ENCODE measurements at places on chromosomes 13 and 19. TPM values are rescaled to one million over a fixed set of nuclear protein-coding genes. Genes with fewer than 3 reads are reported as not detected.

Gene PLK5
- not detected for total RNA-seq

Gene PSPN
- total RNA-seq: 1.3 TPM

Gene C19orf81
- total RNA-seq: 1.1 TPM

Gene MBD3
- 101 TPM for total RNA-seq

Gene ZNF714
- 1.7 TPM for total RNA-seq

Gene SACS
- total RNA-seq: 61.3 TPM

Gene IL27RA
- 5.5 TPM for total RNA-seq

Gene TBXA2R
- total RNA-seq: 17.2 TPM

Gene NDUFA7
- total RNA-seq: 28.7 TPM

GRCh38 chr13:75963302-75963701, 327.2 kb downstream of the LMO7 start:
- DNase-seq: no peak

DNA sequence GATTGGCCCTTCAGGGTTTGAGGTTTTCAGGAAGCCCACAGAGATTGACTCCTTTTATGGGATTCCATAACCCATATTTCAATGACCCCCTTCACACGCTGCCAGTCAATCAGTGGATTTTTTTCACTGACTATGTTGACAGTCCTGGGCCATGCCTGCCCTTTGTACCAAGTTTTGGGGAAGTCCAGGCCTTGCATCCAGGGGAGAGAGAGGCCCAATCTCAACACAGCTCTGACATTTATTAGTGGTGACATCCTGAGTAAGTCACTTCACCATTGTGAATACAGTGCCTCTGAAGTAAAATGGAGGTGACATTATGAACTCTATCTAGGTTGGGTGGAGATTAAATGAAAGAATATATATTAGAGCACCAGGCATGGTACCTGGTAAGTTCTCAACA, 181.1 kb downstream of the NUFIP1 start:
- DNase-seq: no peak

- DNase-seq: no peak
Observed at GRCh38 chr19:44757735-44758505, 9.4 kb downstream of the BCL3 start.

DNA sequence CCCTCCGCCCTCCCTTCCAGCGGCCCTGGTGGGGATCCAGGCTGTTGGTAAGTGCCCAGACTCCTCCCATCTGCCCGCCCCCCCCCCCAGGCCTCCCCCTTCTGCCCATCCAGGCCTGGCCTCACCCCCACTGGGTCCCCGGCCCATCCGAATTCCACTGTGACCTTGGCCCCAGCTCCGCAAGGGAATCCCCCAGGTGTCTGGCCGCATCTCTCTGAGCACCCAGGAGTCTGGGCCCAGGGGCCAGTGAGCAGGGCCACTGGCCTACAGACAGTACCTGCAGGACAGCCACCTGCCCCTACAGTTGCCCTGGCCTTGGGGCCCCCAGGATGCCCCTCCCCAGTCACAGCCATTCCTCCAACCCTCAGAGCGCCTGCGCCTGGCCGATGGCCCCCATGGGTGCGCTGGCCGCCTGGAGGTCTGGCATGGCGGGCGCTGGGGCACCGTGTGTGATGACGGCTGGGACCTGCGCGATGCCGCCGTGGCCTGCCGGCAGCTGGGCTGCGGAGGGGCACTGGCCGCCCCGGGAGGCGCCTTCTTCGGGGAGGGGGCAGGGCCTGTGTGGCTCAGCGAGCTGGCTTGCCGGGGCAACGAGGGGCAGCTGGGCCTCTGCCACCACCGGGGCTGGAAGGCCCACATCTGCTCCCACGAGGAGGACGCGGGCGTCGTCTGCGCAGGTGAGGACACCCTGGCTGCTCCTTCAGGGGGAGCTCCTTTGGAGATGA, 912 bp downstream of the SSC5D start:
- no peak for DNase-seq

DNA sequence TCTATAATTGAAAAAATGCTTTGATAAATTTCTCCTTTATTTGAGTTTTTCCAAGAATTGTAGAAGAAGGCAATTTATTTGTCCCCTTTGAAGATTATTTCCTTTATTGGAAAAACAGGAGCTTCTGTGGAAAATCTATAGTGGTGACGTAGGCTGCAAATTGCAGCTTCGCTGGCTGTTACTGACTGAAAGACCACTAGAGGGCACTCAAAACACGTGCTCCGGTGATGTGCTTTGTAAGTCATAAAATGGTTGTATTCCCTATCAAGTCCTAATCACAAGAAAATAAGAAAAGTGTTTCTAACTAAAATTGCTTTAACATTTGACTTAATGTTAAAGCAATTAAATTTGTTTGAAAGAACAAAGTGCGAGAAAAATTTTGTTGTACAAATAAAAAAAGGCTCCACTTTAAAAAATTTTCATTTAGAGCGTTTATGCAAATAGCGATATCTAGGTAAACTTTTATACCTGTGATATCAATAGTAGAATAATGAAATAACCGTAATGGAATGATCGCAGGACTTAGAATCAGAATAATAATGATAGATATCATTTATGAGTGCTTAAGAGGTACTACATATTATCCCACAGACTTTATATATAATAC, 638.2 kb upstream of the SPRY2 start:
- no peak for DNase-seq

GRCh38 chr13:79547211-79548195, 66.5 kb downstream of the NDFIP2 start:
- DNase-seq: no peak

- no peak for DNase-seq
Observed at GRCh38 chr13:111130116-111130508, 15.0 kb downstream of the ARHGEF7 start.

GRCh38 chr19:8441725-8442544, 2.8 kb upstream of the HNRNPM start:
- no peak for DNase-seq

DNA sequence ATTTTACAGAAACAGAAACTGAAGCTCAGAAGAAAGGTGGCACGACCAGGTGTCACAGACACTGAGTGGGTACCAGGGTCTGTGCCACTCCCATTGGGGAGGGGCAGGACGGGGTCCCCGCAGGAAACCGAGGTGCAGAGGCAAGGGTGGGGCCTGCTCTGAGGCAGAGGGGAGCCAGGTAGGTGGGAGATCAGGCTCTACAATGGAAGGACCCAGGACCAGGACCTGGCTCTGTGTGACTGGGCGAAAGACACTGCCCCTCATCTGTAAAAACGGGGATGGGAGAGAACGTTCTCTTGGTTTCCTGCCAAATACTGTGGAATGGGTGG, 2.8 kb downstream of the PTGIR start:
- DNase-seq: no peak

- no peak for DNase-seq
Observed at GRCh38 chr13:42466123-42466522, 107.8 kb upstream of the TNFSF11 start.

- DNase-seq: no peak
Observed at GRCh38 chr13:92221916-92222315, 823.5 kb downstream of the GPC5 start.

- DNase-seq: no peak
Observed at GRCh38 chr19:13579388-13580060, 73.2 kb upstream of the CACNA1A start.

- no peak for DNase-seq
Observed at GRCh38 chr13:74036373-74036772, 97.8 kb downstream of the KLF12 start.

DNA sequence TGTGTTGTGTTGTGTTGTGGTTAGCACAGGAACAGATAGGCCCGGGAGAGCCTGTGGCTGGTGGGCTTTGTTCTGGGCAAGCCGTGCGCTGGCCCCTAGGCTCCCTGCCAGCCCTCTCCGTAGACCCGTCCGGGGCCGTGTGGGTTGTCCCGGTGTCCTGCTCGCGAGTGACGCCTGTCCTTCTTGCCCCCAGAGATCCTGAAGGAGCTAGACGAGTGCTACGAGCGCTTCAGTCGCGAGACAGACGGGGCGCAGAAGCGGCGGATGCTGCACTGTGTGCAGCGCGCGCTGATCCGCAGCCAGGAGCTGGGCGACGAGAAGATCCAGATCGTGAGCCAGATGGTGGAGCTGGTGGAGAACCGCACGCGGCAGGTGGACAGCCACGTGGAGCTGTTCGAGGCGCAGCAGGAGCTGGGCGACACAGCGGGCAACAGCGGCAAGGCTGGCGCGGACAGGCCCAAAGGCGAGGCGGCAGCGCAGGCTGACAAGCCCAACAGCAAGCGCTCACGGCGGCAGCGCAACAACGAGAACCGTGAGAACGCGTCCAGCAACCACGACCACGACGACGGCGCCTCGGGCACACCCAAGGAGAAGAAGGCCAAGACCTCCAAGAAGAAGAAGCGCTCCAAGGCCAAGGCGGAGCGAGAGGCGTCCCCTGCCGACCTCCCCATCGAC, 5.7 kb downstream of the ING1 start:
- DNase-seq: no peak

DNA sequence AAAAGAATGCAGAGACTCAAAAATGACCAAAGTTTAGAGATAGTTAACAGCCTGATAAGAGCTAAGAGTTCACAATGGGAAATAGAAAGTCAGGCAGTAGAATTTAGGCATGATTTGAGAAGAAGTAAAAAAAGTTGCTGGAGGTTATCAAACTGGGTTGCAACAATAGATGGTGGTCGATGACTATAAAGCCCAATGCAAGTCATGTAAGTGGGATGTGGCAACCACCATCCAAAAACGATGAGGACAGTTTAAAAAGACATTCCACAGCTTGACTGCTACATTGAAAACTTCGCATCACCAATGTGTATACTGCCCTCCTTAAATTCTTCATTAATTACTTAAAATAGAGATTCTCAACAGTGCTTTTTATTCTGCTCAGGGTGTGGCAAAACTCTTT, 19.7 kb downstream of the ELF1 start:
- no peak for DNase-seq

DNA sequence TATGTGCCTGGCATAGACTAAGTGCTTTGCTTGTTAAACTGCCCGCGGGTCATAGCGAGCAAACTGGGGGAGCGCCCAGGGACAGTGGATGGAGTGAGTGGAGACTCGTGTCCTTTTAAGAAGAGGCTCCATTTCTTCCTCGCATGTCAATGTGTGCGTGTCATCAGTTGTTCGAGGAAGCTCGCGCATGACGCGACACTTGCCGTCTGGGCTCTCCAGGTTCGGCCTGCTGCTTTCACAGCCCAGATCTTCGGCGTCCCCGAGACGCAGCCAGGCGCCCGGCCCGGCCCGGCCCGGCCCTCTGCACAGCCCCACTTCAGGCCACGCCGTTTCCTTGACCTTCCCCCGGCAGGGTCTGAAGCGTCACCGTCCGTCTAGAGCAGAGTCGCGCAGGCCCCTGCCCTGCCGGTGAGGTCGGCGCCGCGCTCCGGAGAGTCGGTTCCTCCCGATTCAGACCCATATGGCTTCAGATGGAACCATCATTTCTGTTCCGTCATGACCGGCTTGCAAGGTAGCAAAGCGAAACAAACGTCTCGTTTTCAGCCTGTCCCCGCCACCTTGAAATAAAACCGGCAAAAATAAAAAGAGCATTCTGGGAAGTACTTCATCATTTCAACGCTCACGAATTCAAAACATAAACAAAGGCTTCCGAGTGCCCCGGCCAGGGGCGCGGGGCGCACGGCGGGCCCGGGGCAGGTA, 599 bp upstream of the ARHGEF7 start:
- peak; percentile 91 for DNase-seq

DNA sequence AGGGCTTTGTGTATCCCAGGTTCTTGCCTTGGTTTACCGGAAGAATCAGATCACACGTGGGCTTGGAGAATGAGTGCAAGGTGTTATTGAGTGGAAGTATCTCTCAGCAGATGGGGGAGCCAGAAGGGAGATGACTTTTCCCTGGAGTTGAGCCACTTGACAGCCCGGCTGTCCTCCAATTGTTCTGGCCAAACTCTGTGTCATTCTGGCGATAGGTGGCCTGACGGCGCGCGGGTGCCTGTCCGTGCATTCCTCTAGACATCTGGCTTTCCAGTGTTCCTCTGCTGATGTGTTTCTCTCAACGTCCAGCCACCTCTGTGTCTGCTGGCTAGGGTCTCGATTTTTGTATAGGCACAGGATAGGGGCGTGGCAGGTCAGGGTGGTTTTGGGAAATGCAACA, 181.9 kb downstream of the SHISA2 start:
- no peak for DNase-seq

DNA sequence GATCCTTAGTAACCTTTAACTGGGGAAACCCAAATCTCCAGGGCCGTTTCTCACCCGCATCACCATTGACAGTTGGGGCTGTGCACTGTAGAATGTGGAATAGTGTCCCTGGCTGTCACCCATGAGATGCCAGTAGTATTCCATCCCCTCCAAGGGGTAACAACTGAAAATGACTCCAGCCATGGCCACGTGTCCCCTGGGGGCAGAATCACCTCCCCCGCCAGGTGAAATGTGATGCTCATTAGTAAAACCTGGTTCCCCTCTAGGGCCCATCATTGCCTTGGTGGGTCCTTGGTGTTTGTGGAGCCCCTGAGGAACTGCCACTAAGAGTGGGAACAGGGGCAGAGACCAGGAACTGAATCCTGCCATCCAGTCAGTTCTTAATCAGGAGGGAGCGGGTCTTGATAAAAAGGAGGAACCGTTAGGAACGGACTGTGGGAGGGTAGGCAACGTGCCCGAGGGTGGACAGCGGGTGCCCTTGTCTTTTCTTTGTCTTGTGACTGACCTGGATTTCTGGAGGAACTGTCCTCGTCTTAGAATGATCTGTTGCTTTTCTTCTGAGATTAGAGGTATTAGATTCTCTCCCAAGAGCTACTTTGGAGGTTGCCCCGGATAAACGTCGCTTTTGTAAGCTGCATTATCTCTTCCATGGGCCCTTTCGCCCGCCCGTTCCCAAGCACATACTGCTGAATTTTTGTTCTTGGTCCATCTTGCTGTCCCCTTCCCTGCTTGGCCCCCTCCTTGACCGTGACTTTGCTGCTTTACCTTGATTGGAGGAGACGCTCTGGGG, 3.5 kb downstream of the MYO9B start:
- no peak for DNase-seq

GRCh38 chr13:113553511-113554332, 30.8 kb upstream of the TFDP1 start:
- DNase-seq: peak; percentile 75

DNA sequence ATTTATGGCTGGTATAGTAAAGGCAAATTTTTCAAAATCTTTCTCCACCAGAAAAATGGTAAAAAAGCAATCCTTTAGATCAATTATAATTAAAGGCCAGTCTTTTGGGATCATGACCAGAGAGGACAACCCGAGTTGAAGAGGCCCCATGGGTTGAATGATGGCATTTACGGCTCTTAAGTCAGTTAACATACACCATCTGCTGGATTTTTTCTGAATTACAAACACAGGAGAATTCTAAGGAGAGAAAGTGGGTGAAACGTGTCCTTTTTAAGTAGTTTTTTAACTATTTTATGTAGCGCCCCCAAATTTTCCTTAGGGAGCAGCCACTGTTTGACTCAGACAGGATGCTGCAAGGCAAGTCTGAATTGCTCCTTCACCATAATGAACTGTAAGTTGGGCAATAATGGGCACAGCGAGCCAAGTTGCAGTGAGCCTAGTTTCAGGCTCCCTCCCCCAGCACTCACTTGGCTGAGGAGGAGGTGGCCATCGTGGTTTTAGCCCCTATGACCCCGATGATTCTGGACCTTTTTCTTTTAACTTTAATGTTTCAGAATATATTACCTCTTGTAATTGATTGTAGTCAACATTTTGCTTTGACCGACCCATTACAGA, 13.6 kb upstream of the ZNF611 start:
- DNase-seq: no peak

All from esophagus muscularis mucosa (tissue), 4 donors.